ENCODE measurements at places on chromosomes 4 and X.

GRCh38 chrX:91414713-91415112, 19.9 kb upstream of the PABPC5 start:
- DNase-seq = no peak

GRCh38 chr4:26821677-26822503, 38.8 kb upstream of the STIM2 start:
- no peak for DNase-seq

GRCh38 chrX:9958183-9958582, 9.0 kb upstream of the CLDN34 start:
- DNase-seq = no peak

- no peak for DNase-seq
Measured at GRCh38 chr4:185405296-185405999, 8.8 kb downstream of the ANKRD37 start.

DNA sequence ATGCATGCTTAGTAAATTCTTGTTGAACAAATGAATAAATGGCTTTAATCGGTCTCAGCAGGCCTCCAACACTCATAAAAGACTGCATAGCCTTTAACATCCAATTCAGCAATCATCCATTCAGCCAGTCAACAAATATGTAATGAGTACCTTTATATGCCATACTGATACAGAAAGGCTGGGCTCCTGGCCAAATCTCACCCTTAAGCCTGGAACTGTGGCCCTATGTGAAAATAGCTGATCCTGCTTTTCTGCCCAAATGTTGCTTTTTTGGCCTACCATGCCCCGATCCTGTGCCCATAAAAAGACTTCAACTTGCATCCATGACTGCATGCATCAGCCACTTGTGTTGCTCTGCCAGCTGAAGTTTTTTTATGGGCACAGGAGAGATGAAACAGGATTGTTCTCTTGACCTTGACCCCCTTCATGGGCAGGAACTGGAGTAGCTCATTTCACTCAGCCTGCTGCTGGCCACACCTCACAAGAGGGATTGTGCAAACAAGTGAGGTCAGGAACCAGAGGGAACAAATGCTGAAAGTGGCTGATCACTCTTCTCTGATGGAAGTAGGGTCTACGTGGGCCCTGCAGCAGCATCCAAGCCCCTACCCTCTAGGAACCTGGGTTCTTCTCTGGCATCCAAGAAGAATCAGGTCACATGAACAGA, 75.6 kb downstream of the NPY1R start:
- DNase-seq = no peak

DNA sequence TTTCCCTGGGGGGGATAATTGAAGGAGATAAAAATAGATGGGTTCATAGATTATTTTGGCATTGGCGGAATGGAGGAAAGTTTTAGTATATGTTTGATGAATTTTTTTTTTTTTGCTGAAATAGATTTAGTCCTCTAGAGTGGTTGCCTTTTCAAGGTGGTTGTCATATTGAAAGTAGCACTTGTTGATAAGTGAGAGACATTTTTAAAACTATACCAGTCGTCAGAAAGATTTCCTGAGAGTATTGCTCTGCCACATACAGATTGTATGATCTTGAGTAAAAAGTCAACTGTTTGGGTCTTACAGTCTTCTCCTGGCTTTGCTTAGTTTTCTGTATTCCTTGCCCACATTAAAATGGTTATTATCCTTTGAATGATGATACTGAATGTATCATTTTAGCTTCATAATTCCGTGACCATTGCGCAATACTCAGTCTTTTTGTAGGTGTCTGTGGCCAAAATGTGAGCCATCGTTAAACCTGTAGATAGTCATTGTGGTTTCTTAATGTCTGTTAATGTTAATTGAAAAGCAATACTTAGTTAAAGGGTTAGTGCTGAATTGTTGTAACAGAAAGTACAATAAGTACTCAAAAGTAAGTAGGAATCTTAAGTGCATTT, 7.1 kb downstream of the SMARCAD1 start:
- DNase-seq = no peak

- DNase-seq = no peak
Measured at GRCh38 chr4:13294961-13295605, 189.1 kb downstream of the RAB28 start.

- no peak for DNase-seq
Measured at GRCh38 chr4:22129454-22130029, 181.0 kb upstream of the KCNIP4 start.

DNA sequence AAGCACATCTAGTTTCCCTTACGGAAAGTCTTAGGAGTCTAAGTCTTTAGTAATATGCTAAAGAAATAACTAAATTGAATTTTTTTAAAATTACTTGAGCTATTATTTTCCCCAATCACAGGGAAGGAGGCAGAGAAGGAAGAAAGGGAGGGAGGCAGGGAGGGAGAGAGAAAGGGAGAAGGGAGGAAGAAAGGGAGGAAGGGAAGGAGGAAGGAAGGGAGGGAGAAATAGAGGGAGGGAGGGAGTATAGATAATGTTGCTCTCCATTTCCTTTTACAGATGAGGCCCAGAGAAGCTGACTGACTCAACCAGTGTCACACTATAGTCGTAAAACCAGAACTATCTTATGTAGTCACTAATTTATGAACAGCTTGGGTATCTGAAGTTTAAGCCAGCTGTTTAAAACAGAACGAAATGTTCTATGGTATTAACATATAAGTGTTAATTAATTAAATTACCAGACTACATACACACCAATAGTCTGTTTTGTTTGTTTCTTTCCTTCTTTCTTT, 14.6 kb downstream of the SH3RF1 start:
- DNase-seq = no peak

DNA sequence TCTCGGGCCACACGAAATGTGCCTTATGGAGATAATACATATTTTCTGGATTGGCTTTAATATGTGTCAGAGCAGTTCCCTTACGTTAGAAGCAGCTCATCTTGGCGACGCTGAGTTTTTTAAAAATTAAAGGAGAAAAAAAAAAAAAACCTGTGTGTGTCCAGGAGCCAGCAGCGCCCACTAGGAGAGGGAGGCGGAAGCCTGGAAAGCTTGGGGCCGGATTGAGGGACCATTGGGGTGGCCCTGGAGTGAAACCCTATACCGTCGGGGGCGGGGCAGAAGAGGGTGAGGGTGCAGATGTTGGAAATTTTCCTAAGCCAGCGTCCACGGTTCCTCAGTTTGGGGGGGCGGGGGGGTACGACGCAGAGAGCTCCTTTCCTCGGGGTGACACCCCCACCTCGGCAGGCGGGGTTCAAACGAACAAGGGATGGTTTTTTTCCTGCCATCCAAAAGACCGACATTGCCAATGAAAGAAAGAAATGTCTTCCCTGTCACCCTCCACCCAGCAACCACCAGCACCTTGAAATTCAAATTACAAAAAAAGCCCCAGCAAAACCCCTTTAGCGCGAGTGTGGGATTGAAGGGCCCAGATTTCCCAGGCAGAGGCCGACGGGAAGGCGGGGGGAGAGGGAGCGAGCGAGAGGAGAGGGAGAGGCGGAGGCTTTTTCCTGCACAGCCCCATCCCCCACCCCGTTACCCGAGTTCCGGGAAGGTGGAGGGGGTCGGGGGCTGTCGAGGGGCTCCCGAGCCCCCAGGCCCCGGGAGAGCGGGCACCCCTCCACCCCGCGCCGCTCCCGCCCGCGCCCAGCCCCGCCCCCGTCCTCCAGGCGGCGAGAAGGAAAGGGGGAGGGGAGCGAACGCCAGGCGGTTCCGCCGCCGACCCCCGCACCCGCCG, 859 bp downstream of the SMARCA1 start:
- DNase-seq = no peak

DNA sequence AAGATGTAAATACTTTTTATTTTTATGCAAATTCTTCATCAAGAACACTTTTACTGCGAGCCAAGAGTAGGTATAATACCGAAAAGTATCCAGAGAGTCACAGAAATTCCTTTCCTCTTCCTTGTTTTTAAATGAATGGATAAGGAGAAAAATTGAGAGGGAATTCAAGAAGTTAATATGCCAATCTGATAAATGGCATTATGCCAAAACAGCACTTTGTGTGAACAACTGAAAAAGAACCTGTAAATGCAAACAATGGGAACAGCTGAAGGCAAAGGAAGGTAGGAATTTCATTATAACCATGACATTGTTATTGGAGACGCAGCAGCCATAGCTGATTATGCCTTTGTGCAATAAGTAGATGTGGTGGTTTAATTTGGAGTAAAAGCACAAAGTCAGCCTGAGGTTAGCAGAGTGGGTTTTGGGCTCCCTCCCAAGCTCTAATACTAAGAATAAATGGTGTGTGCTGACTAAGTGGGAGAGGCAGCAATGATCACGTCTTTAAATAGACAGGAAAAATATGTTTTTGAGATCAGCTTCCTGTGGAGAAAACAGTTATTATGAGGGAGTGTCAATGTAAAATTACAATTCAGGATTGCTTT, 209.8 kb upstream of the NDST4 start:
- no peak for DNase-seq

- no peak for DNase-seq
Measured at GRCh38 chr4:761739-762138, 56.1 kb downstream of the PCGF3 start.

DNA sequence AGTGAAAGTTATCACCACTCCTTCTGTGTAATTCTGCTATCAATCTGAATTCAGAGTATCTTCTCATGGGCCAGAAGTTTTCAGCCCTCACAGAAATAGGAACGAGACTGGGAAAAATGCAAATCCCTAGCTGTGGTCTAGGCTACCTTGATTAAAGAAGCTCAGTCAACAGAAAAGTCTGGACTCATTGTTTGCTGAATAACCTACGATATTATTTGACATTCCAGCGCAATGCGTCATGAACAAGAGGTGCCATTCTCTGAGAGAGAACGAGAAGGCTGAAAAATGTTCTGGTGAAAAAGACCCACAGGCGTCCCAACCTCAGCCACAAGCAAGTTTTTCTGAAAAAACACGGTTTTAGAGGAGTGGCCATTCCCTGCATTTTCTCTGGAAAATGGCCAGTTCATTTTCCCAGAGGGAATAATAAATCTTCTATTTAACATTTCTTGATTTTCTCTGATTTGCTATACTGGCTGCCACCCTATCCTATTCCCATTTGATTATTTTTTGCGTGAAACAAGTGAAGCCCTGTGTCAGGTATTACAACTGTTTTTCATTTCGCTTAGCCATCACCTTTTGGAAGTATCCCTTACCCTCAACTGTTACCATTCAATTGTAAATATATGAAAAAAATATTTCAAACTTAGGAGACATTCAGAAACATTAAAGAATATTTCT, 1117.6 kb upstream of the PRKX start:
- no peak for DNase-seq

- DNase-seq = no peak
Measured at GRCh38 chrX:16603822-16604221, 46.1 kb upstream of the S100G start.

GRCh38 chr4:147969573-147970385, 237.9 kb downstream of the ARHGAP10 start:
- no peak for DNase-seq

- no peak for DNase-seq
Measured at GRCh38 chr4:100486496-100486895, 31.3 kb downstream of the EMCN start.

DNA sequence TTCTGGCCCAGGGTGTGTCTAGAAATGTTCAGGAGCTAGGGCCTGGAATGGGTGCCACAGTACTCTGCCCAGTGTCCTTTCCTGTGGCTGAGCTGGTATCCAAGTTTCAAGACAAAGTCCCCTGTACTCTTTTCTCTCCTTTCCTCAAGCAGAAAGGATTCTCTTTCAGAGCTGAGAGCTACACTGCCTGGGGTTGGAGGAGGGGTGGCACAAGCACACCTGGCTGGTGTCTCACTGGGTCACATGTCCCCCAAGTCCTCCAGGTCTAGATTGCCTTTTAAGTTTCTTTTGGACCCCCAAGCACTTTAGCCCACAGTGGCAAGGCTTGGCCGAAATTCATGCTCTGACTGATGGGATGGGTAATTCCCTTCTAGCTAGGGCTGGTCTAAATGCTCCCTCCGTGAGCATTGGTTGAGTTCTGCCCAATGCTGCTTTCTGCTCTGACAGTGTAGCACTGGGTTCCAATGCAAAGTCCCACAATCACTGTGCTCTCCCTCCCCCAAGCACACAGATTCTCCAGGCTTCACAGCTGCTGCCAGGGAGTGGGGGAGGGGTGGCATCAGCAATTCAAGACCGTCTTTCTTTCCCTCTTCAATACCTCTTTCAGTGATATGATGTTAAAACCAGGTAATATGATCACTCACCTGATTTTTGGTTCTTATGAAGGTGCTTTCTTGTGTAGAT, 47.8 kb downstream of the BEX3 start:
- no peak for DNase-seq

DNA sequence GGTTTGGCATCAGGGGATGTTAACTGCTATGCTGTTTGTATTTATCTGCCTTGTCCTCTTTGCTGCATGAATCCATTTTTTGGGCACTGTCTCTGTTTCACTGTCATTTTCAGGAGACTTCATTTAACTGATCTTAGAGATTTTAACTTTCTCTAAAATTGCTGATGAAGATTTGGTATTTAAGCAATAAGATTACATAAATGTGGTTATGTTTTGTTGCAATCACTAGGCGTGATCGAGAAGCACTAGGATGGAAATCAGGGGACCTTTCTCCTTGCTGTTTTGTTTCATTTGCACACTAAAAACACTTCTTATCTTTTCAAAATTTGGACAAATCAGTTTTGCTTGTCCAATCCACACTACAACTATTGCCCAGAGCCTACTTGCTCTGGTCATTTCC, 15.4 kb downstream of the CXCL2 start:
- DNase-seq = no peak

DNA sequence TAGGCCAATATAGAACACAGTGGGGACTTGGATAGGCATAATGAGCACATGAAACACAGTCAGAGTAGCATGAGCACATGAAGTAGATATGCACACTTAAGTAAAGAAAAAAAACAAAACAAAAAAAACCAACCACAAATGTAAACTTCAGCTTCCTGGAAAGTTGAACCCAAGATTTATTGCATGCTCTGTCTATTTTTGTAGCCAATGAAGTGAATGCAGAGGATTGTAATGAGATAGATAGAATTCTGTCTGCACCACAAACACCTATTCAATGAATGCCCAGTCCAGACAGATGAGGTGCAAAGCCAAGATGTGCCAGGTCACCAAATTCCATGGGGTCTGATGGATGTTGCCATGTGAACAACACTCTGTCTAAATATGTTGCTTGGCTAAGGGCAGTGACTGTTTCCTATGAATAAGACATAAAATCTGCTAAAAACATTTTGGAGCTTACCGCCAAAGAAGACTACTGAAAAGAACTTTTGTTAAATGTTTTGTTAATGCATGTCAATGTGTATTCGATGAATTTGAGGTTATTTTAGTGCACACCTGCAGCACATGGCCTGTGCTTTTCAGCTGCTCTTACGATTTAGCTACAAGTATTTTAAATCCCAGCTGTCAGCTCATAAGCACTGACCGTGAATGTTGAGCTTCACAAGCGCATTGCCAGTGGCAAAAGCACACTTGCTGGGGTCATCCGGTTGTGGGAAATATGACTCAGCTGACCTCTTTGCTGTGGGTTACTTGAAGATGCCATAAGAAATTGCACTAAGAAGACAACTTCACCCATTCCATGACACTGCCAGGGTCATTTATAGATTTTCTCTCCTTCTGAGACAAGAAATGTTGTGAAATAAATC, 374.8 kb upstream of the GNPDA2 start:
- DNase-seq = no peak

GRCh38 chrX:141164406-141164805, 12.5 kb downstream of the LDOC1 start:
- no peak for DNase-seq

- DNase-seq = no peak
Measured at GRCh38 chr4:152189451-152190179, 346.3 kb downstream of the FBXW7 start.

Measured in AG04449 (cell line).